ENCODE measurements at places on chromosomes 2 and 18.

- no peak for DNase-seq
Observed at GRCh38 chr2:190742431-190742830, 93.5 kb downstream of the NAB1 start.

GRCh38 chr2:217988014-217988839 is 14.6 kb downstream of the TNS1 start:
- peak; percentile 86 for DNase-seq

GRCh38 chr2:238168196-238169047 is 9.7 kb downstream of the ERFE start:
- DNase-seq, result peak; percentile 35

- DNase-seq, result no peak
Observed at GRCh38 chr2:51717312-51717711, 685.4 kb upstream of the NRXN1 start.

GRCh38 chr18:36769611-36770314 is 59.0 kb downstream of the TPGS2 start:
- no peak for DNase-seq
